Natural killer cell treated with Interleukin-12 subunit alpha and Interleukin-12 subunit beta and Interleukin-15 and Interleukin-18, amount 100 ng/mL, for 72 hours (primary cell): ENCODE measurements at places on chromosomes 7 and 10. TPM values are rescaled to one million over a fixed set of nuclear protein-coding genes. Genes with fewer than 3 reads are reported as not detected.

- DNase-seq: no peak
Measured at GRCh38 chr10:91590904-91591796, 41.7 kb downstream of the PPP1R3C start.

DNA sequence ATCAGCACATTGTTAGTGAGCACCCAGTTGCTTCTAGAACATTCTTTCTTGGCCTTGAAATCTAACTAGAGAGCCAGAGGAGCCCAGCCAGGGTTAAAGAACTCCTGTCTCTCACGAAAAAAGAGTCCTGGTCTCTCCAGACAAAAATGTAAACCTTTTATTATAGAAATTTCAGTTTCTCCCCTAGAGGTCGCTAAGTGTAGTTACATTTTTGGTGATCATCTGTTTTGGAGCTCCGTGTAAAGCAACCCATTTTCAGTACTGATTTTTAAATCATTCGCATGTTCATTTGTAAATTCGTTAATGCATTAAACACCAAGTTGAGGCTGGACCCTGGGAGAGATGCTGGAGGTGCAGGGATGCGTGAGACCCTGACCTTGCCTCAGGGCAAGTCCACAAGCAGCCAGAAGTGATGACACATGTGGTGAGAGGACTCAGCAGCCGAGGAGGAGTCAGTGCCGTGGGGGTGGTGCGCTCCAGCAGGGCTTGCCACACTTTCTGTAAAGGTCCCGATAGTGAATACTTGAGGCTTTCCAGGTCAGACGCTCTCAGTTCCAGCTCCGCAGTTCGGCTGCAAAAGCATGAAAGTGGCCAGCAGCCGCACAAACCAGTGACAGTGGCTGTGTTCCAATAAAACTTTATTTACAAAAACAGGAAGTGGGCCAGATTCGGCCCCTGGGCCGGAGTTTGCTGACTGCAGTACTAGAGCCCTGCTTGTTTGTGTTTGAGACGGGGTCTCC, 578.6 kb upstream of the FOXK1 start:
- DNase-seq: no peak

- DNase-seq: no peak
Measured at GRCh38 chr7:103784646-103785286, 204.7 kb downstream of the RELN start.

GRCh38 chr7:120743128-120743527, 114.8 kb downstream of the TSPAN12 start:
- no peak for DNase-seq

Gene H2AZ2
- 208 TPM for total RNA-seq

Gene CPVL
- total RNA-seq: 1.4 TPM

DNA sequence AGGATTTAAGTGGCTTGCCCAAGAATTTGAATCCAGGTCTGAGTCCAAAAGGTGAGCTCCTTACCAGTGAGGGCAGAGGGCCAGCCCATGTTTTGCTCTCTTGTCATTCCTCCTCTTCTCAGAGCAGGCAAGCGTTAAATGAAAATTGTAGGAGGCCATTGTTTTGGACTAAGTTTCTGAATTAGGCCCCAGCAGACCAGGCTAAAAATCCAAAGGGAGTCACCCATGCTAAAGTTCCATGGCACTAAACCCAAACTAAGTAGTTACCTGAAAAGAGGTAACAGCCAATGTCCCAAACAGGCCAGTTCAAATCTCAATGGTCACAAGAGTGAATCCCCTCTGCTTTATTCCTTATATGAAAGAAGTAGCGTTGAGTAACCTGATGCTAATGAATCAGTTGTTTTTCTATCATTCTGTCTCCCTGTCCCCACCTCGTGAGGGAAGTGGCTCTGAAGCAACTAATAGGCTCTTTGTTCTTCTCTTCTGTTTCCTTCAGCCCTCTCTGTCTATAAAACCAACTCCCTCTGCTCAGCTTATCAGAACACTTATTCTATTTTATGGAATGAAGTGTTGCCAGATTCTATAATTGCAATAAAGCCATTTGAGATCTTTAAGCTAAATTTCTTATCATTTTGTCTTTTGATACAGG, 17.5 kb upstream of the CDH23 start:
- no peak for DNase-seq

DNA sequence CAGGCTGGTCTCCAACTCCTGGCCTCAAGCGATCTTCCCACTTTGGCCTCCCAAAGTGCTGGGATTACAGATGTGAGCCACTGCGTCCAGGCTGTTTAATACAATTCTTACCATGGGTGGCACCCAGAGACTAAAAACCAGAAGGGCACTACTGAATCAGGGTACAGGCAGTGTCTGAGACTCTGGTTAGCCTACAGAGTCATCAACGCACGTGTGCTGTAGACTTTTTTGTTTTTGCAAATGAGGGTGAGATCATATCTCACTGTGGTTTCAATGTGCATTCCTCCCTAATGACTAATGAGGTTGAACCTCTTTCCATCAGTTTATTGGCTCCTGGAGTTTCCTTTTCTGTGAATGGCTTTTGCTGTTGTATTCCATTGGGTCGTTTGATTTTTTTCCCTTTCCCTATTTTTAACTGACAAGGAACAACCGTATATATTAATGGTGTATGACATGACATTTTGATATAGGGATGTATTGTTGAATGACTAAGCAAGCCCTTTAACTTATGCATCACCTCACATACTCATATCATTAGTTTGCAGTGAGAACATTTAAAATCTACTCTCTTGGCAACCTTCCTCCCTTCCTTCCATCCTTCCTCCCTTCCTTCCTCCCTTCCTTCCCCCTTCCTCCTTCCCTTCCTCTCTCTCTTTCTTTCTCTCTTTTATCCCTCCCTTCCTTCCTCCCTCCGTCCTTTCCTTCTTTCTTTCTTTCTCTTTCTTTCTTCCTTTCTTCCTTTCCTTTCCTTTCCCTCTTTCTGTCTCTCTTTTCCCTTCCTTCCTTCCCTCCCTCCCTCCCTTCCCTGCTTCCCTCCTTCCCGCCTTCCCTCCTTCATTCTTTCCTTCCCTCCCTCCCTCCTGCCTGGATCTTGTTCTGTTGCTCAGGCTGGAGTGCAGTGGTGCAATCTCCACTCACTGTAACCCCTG, 9.3 kb upstream of the TMEM270 start:
- no peak for DNase-seq

DNA sequence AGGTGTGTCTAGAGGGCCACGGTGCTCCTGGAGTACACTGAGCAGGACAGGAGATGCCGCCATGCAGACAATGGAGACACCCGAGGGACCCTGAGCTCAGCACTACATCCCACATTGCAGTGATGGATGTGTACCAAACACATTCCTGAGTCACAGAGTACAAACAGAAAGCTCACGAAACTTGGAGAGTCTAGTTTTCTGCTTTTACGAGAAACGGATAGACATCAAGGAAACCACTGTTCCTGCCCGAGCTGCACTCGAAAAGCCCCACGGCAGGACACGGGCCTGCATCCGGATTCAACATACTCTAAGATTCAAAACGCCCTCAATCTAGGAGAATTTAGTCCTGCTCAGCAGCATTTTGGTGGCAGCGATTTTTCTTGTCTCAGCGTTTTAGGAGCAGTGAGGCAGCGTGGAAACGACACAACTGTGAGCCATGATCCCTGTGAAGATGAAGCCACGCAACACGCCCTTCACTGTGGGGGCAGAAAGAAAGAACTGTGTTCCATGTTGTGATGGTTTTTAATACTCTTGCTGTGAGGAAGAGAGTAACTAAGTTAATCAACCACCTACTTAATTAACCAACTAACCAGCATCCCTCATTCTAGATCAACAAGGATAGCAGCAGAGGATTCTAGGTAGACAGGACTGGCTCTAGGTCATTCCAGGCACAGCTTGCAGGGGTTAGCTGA, 3.2 kb downstream of the TNS3 start:
- peak; percentile 56 for DNase-seq

DNA sequence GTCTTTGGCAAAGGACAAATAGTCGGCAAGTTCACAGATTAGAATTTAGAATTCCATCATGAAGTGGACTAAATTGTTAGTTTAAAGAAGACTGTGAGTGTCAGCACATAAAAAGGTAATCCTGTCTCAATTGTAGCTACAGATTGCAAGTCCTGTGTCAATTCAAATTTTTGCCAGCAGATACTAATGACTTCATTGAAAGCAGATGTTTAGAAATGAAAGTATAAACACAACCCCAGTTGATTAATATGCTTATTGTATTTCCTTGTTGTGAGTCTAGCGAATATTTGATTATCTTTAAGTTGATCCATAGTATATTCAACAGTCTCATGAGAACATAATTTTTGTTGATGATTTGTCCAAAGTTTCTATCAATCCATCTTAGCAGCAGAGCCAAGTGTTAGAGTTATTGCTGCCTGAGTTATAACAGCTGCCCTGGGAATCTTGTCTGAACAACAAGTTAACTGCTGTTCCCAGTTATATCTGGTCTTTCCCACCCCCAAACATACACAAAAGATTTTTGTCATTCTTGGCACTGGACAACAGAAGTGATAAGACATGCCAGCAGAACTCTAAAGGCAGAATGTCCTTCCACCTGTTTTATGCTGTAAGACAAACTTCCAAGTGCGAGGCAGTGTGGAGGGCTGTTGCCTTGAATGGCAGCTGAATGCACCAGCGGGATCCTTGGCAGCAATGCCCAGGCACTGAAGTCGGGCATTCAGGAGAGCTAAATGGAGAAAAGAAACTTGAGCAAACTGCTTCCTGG, 21.3 kb upstream of the HERPUD2 start:
- DNase-seq: no peak
